ENCODE measurements at places on chromosomes 11 and 22.

DNA sequence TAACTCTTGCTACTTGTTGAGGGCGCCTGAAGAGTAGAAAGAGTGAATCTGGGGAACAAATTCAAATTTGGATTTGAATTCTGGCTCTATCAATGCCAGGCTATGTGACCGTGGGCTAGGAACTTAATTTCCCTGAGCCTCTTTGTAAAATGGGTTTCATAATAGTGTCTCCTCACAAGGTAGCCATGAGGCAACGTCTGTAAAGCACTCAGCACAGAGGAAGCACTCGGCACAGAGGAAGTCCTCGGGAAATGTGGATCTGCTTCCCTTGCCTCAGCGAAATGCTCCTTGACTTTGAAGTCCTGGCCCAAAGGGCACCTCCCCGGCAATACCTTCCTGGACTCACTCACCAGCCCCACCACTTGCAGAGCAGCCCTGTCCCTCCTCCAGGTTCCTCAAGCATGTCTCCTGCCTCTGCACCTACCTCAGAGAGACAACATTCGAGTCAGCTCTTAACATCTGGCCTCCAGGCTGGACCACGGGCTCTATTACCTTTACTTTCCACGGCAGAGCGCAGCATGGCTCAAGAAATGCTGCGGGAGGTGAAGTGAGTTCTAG is 17.7 kb downstream of the CD6 start:
- no peak for DNase-seq

- no peak for DNase-seq
These were observed 5.7 kb upstream of the MYBPC3 start for GRCh38 chr11:47357985-47358730.

- no peak for DNase-seq
These were observed 83.1 kb downstream of the TBC1D22A start for GRCh38 chr22:46845296-46846149.

- DNase-seq: no peak
These were observed 3.3 kb upstream of the HTR3A start for GRCh38 chr11:113971506-113972195.

DNA sequence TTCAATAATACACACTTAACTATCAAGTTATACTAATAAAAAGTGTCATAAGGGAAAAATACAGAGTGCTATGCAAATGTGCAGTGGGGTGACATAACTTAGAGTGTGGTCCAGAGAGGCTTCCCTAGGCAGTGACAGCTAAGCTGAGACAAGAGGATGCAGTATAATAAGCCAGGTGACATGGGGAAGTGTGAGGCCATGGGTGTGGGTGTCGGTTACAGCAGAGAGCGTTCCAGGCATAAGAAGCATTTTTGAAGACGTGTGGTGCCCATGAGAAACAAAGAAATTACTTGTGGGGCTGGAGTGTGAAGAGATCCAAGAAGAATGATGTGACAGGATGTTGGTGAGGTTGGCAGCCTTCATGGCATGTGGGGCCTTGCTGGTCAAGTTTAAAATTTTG is 78.1 kb upstream of the PICALM start:
- no peak for DNase-seq

DNA sequence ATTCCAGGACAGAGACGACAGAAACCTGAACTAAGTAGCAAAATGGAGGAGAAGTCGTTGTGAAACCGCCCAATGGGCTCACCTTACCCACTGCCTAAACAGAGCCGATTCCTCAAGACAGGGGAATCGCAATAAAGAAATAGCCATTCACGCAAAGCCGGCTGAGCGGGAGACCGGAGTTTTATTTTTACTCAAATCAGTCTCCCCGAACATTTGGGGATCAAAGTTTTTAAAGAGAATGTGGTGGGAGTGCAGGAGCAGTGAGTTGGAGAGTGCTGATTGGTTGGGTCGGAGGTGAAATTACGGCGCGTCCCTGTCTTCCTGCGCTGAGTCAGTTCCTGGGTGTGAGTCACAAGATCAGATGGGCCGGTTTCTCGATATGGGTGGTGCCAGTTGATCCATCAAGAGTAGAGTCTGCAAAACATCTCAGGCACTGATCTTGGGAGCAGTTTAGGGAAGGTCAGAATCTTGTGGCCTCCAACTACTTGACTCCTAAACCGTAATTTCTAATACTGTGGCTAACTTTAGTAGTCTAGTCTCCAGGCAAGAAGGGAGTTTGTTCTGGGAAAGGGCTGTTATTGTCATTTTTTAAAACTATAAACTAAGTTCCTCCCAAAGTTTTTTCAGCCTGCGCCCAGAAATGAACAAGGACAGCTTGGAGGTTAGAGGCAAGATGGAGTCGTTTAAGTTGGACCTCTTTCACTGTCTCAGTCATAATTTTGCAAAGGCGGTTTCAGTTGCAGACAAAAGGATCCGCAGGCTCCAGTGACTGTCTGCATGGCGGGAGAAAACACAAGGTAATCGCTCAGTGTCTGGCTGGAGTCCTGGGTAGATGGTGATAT is 34.1 kb downstream of the OR4D9 start:
- no peak for DNase-seq

GRCh38 chr22:22925805-22926369 is 38.3 kb downstream of the IGLL5 start:
- no peak for DNase-seq

- no peak for DNase-seq
These were observed 629 bp downstream of the PSMA1 start for GRCh38 chr11:14519597-14519916.

DNA sequence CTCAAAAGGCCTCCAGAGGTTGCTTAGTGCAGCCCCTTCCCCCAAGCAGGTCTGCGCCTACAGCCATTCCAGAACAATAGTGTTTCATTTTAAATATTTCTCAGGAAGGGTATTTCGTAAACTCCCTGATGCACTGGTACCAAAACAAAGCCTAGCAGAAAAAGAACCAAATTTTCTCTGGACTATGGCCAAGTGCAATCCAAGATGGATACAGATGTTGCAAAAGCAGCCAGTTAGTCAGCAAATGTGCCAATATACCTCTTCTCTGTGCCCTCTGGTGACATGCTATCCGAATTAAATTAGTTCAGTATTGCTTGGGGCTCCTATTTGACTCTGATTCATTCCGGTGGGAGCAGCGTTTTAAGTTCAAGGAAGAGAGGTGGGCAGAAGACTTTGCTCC is 247.8 kb downstream of the NTM start:
- no peak for DNase-seq

GRCh38 chr11:87020764-87021365 is 16.9 kb upstream of the TMEM135 start:
- no peak for DNase-seq

DNA sequence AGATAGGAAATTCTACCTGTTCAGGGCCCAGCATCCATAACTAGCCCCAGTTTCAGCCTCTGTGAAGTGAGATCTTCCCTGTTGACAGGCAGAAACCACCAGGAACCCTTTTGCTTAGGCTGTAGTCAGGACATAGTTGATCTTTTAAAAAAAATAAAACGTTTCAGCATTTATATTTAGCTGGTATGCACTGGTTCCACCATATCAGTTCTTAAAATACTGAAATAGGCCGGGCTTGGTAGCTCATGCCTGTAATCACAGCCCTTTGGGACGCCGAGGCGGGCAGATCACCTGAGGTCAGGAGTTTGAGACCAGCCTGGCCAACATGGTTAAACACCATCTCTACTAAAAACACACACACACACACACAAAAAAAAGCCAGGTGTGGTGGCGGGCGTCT is 35.3 kb downstream of the GALNT18 start:
- no peak for DNase-seq

GRCh38 chr11:88827018-88827676 is 238.6 kb downstream of the GRM5 start:
- no peak for DNase-seq

DNA sequence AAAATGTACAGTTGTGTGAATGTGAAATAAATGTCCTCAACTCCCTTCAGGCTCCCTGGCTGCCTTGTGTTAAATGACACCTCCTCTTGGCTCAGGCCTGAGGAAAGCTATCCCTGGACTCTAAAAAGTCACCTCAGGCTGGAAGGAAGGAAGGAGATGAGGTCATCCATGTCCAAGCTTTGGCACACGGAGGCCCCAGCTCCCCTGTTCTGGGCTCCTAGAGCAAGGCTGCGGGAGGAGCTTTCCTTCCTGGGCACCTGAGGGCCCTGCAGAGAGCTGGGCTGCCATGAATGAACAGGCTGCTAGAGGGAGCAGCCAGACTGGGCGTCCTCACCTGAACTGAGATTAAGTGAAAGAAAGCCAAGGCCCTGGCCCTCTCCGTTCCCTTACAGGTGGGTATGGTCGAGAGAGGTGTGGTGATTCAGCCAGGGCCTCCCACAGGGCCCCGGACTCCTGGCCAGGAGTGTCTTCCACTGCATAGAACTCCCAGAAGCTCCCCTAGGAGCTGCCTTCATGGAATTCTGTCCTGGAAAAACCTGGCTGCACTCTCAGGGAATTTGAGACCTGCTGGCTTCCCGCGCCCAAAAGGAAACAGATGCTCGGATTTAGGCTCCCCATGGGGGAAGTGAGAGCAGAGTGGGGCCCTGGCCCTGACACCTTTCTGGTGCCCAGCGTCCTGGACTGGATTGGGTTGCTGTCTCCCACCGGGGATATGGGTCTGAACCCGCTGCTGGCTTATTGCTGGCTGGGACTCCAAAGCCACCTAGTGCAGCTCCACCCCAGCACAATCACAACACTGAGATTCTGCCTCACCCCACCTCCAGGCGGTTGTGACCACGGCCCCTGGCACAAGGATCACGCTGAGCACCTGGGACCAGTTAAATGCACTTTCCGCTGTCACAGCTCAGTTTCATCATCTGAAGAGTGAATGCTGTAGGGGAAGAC is 22.2 kb downstream of the MYBPC3 start:
- no peak for DNase-seq

DNA sequence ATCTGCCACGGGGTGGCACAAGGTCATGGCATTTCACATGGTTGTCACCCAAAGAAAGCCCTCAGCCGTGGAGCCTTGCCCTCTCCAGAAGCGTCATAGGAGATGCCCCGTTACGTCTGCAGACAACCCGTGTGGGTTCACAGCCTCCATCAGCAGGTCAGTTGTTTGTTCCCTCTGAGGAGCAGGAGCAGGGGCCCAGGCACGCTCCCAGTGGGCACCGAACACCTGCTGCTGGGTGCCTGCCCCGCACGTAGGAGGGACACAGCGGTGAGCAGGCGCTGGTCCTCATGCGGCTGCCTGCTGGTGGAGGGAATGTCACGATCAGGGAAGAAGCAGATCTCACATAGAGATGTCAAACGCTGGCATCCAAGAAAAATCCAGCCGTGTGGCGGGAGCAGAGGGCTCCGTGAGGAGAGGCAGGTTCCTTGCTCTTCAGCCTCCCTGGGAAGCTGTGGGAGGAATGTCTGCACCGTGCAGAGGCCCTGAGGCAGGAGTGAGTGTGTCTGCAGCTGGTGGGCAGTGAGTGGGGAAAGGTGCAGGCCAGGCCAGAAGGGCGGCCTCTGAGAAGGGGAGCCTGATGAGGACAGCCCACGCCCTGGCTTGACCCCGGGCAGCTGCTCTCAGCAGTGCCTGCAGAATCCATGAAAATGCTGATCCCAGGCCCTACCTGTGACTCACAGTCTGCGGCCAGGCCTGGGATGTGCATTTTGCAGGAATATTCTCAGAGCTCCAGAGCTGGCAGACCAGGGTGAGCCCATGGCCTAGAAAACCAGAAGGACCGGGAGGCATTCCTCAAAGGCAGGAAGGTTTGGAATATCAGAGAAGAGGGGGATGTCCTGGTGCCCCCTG is 36.4 kb upstream of the TH start:
- DNase-seq: no peak

- no peak for DNase-seq
These were observed 27.4 kb upstream of the MALAT1 start for GRCh38 chr11:65471447-65471891.

DNA sequence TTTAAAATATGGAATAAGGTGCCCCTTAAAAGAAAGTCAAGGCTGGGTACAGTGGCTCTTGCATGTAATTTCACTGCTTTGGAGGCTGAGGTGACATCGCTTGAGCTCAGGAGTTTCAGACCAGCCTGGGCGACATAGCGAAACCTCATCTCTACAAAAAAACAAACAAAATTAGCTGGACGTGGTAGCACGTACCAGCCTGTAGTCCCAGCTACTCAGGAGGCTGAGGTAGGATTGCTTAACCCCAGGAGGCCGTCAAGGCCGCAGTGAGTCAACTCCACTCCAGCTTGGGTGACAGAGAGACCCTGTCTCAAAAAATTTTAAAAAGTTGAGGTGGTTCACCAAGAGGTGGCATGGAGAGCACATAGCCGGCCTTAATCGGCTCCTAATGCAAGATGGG is 17.7 kb upstream of the ADORA2A start:
- DNase-seq: no peak

DNA sequence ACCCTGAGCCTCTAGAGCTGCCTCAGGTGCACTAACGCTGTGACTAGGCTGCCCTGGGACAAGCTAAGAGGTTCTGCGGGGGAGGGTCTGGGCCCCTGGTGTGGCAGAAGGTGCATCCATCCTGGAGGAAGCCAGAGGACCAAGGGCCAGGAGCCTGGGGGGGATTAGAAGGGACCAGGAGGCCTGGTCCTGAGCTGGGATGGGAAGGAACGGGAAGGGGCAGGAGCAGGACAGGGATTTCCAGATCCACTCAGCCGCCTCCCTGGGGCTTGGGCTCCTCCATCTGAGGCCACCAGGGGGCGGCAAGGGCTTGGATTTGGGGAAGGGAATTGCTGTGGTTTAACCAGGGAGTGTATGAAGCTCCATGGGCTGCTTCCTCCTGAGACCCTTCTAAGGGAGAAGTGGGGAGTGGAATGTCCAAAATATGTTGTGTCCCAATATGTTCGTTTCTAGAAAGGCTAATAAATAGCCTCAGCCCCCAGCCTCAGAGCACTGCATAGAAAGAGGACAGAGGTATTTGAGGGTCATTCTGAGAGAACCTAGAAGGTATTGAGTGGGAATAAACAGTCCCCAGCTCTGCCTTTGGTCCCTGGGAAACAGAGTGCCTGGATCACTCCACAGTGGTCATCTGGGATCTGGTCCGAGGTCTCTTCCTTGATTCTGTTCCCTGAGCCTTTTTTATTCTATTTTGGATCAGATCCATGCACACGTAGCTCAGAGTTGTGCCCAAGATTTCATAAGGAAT is 17.4 kb upstream of the PRAME start:
- no peak for DNase-seq

- no peak for DNase-seq
These were observed 1122.8 kb upstream of the CCDC90B start for GRCh38 chr11:84408946-84409411.

GRCh38 chr22:22954656-22955055 is 67.0 kb downstream of the IGLL5 start:
- DNase-seq: no peak

DNA sequence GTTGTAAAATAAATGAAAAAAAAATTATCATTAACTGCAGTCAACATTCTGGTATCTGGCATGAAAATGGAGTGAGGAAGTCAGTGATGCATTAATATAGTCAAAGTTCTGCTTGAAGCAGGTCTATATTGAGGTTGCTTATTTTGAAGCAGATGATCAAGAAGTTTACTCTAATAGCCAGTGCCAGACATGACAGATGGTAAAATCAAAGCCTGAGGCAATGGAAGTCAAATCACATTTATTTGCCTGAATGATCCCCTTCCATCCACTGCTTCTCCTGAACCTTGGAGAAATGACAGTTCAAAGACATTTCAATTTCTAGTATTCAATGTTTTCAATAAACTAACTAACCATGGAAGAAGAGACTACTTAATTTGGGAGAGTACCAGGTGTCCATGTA is 430.0 kb downstream of the FAM181B start:
- no peak for DNase-seq

GRCh38 chr11:65640483-65641296 is 2.8 kb downstream of the SIPA1 start:
- DNase-seq: no peak

All from stimulated activated CD4-positive, alpha-beta T cell treated with anti-CD3 and anti-CD28 coated beads, Interleukin-15, amount 100 ng/mL, for 1 hour (primary cell).